ENCODE measurements at places on chromosomes 12 and 14.

DNA sequence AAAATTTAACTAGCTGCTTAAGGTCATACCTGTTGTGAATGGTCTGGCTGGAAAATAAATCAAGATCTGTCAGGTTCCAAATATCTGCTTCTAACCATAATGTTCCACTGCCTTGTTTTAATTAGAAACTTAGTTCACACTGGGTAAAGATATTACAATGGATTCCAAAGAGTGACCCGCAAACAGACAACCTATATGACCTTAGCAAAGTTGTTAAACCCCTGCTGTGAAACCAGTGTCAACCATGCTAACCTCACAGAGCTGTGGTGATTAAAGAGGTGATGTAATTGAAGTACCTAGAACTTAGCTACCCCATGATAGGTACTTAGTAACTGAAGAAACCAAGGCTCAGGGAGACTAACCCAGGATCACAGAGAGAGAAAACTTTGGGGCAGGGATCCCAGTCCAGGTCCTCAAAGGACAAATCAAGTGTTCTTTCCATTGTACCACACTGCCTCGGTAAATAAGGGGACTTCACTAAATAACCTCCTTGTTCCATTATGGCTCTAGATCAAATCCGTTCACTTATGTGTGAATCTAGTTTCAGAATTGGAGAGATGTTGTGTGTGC, 2.2 kb downstream of the GUCY2C start:
- no peak for DNase-seq

- no peak for DNase-seq
Measured at GRCh38 chr14:91882369-91882768, 15.0 kb upstream of the TC2N start.

GRCh38 chr12:121857322-121858246, 1.1 kb downstream of the HPD start:
- DNase-seq: no peak

DNA sequence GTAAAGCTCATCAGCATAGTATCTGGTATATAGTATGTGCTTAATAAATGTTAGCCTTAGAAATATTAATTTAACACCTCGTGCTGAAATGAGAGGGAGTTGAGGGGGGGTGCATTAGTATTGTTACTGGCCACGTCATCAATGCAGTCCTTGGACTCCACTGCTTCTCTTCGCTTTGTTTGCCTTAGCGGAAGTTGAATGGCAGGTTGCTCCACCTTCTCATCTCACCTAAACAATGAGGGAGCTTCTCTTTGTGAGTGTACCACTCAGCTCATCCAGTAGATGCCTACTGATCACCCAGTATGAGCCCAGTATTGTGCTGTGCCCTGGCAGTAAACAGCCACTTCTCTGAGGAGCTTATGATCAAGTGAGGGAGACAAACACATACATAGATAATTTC, 4.5 kb downstream of the TMEM117 start:
- no peak for DNase-seq

- peak; percentile 87 for DNase-seq
Measured at GRCh38 chr12:92208613-92209121, 63.0 kb upstream of the BTG1 start.

DNA sequence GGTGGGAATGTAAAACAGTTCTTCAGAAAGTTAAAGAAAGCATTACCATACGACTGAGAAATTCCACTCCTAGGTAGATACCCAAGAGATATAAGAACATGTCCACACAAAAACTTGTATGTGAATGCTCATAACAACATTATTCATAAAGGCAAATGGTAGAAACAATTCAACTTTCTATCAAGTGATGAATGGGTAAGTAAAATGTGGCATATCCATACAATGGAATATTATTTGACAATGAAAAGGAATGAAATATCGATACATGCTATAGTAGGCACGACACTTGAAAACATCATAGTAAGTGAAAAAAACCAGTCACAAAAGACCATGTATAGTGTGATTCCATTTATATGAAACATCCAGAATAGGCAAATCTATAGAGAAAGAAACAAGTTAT, 71.3 kb downstream of the GALNT8 start:
- no peak for DNase-seq

DNA sequence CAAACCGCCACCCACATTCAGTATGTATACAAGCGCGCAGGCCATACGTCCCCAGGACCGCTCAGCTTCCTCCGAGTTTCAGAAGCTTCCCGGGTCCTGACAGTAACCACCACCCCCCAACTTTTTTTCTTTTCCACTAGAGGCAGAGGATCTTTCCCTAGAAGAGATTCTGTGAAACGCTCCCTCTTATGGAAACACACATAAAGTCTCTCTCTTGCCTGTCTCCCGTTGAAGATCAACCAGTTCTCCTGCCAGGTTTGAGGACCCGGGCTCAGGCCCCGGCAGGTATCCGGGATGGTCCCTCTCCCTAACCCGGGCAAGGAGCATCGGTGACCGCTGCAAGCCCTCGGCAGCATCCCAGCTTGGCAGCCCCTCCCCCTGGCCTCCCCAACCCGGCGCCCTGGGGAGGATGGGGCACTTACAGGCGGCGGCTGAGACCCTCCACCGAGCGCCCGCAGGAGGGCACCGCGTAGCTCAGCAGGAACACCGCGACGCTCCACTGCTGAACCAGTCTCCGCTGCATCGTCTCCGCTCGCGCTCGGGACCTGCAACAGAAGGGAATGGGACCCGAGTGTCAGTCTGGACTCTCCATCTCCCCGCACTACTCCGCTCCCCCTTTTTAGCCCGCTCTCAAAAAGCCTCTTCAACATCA, 3.4 kb downstream of the PTHLH start:
- DNase-seq: peak; percentile 52

DNA sequence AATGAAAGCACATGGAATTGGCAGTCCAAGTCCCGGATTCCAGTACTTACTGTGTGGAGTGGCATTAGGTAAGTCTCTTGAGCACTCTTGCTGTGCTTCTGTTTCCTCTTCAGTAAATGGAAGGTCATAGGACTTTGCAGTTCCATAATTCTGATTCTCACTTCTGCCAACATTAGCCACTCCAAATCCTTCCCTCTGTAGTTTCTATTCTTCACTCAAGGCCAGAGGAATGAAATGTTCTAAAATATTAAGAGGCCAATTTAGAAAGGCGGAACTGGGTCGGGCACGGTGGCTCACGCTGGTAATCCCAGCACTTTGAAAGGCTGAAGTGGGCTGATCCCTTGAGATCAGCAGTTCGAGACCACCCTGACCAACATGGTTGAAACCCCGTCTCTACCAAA, 19.8 kb upstream of the SLC5A8 start:
- no peak for DNase-seq

- no peak for DNase-seq
Measured at GRCh38 chr12:52439845-52440244, 5.7 kb upstream of the KRT75 start.

- DNase-seq: no peak
Measured at GRCh38 chr14:44112774-44113460, 394.2 kb downstream of the FSCB start.

GRCh38 chr12:110690127-110690430, 1.2 kb upstream of the HVCN1 start:
- no peak for DNase-seq

GRCh38 chr14:74257941-74258763, 18.9 kb downstream of the VSX2 start:
- DNase-seq: no peak

DNA sequence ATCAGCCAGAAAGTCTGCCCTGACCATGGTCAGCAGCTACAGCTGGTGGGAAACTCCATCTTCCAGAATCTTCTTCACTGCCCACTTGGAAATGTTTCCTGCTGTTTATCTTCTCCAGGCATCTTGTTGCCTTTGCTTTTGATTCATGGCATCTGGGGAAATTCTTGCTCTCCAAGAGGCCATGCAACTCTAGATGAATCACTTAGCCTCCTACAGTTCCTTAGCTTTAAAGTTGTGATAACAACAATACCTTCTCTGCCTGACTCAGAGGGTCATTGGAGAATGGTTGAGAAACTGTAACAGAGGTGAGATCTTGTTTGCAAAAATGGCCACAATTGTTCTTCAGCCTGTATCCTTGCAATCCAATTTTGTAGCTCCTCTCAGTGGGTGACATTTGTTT, 121.0 kb upstream of the VRK1 start:
- DNase-seq: no peak

- DNase-seq: no peak
Measured at GRCh38 chr12:29625359-29625953, 128.0 kb upstream of the OVCH1 start.

- DNase-seq: no peak
Measured at GRCh38 chr14:30210630-30211029, 283.0 kb upstream of the PRKD1 start.

- DNase-seq: no peak
Measured at GRCh38 chr12:10802587-10802986, at the start of gene TAS2R7. Gene TAS2R7, minus strand, starts transcription at chr12:10802627. Its CDS starts 57 bp downstream, at chr12:10802570.

GRCh38 chr12:10068644-10069043, 30.1 kb downstream of the CLEC1A start:
- no peak for DNase-seq

- peak; percentile 85 for DNase-seq
Measured at GRCh38 chr14:21087294-21088091, 11.0 kb downstream of the ZNF219 start.

DNA sequence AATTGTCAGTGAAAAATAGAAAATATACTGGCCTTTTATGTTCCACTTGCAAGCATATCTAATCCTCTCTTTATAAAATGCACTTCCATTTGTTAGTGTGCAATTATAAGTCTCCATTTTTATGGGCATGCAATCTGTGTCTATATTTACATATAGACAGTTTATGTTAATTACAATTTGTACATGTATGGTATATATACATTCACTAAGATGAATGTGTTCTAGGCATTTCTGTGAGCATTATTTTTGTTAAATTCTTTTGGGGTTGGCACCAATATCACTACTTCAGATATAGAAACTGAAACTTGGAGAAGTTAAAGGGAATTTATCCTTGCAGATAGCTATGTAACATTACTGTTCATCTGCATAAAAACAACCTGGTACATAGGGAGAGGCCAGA, 470.8 kb upstream of the LMO3 start:
- DNase-seq: no peak

- DNase-seq: peak; percentile 43
Measured at GRCh38 chr12:13962699-13963098, 18.7 kb downstream of the GRIN2B start.

All from NCI-H524 (cell line).